ENCODE measurements at places on chromosomes 1 and 21.

- DNase-seq, result no peak
These were observed 79.3 kb downstream of the RPS6KA1 start for GRCh38 chr1:26608895-26609294.

DNA sequence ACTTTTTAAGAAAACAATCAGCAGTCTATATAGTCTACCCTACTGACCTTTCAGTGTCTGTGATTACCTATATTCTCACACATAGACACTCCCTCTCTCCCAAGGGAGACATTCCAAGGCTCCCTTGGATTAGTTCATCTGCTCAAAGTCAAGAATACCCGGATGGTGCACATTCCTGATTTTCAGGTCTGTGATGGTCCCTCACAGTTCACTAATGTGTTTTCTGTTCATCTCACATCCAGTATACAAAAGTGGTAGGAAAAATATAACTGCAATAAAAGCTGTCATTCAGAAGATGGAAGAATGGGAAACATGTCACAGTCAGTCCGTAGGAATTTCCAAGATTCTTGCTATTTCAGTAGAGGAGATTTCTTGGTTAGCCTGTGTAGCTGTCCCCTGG is 224.1 kb upstream of the CACYBP start:
- no peak for DNase-seq

DNA sequence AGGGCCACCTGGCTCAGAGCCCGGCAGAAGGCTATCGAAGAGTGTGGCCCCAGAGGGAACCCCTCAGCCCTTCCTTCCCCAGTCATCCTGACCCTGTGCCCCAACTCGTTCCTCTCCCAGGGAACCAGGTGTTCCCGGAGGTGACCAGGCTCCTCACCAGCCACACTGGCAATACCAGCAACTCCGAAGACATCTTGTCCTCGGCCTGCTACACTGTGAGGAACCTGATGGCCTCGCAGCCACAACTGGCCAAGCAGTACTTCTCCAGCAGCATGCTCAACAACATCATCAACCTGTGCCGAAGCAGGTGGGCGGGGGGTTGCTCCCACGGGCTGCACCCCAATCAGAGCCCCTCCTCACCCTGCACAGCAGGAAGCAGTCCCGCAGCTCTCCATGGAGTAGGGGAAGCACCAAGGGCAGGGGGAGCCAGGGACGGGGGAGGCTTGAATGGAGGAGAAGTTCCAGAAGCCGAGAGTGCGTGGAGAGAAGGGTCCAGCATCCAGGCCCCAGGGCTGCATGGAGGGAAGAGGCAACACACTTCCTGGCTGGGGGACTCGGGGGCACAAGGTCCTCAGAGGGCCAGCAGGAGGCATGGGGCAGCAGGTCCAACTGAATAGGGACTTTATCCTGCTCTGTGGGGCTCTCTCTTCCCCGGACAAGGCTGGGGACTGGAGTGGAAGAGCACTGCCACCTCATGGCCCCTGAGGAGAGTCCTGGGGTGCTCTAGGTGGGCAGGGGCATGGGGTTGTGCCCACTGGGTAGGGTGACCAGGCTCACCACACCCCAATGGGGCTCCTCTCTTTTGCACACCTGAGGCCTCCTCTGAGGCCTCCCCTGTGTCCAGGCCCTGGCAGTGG is 41.7 kb downstream of the PKP1 start:
- DNase-seq, result no peak

GRCh38 chr1:154198756-154199562 is 7.1 kb upstream of the TPM3 start:
- no peak for DNase-seq

DNA sequence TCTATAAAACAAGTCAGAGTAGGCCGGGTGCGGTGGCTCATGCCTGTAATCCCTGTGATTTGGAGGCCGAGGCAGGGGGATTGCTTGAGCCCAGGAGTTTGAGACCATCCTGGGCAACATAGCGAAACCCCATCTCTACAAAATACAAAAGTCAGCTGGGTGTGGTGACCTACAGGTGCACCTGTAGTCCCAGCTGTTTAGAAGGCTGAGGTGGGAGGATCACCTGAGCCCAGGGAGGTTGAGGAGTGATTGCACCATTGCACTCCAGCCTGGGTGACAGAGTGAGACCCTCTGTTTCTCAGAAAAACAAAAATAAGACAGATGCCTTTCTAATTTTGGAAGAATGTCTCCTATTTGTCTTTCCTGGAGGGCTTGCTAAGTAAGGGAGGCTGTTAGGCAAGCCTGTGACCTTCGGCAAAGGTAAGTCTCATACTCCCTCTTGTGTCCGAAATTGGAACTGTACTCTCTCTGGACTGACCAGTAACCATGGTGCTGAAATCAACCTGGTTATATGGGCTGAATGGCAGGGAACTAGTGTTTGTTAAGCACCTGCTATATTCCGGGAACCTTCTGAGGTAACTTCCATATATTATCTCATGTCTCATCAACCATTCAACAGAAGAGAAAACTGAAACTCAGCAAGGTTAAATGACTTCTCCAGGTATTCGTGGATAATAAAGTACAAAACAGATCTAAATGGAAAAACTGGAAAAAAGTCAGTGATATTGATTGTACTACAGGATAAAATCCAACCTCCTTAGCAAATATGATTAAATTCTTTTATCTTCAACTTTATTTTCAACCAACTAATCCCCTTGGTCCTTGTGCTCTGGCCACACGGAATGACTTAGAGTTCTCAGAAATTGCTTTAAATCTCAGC is 11.8 kb upstream of the RAB3B start:
- DNase-seq, result peak; percentile 70

GRCh38 chr21:32301596-32301995 is 2.9 kb downstream of the MRAP start:
- DNase-seq, result no peak
